Right renal cortex interstitium (tissue), 3 donors: ENCODE measurements at places on chromosomes 7 and 10.

DNA sequence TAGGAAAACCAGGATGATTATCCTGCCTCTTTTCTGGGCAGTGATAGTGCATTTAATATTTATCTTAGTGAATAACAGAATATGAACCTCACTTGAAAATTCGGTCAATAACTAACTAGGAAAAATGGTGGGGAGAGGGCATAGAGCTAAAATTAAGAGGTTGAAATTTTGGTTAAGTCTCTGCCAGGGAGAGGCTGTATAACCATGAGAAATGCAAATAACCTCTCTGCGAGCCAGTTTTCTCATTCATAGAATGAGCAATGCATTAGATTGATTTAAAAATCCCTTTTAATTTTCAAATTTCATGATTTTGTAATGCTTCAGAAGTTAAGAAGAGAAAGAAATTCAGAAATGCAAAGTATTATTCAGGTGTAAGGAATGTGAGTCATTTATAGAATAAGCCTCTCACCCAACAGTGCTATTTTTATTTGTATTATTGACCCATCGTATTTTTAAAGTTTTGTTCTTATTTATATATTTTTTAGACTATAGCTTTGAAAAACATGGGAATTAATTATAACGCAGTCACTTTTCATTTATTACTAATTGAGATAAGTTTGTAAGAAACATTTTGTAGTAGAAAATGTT lies 104.7 kb downstream of the PHF14 start:
- DNase-seq, result no peak

DNA sequence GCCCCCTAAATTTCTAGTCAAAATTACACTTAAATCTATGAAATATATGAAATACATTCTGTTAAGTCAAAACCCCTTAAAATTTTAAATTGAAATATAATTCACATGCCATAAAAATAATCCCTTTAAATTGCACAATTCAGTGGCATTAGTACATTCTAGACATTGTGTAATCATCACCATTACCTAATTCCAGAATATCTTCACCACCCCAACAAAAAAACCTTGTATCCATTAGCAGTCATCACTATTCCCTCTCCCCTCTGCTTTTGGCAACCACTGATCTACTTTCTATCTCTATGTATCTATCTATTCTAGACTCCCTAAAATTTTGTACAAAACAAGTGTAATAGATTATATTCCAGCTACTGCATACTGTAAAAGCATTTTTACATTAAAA lies 261.2 kb downstream of the GLI3 start:
- DNase-seq, result no peak

DNA sequence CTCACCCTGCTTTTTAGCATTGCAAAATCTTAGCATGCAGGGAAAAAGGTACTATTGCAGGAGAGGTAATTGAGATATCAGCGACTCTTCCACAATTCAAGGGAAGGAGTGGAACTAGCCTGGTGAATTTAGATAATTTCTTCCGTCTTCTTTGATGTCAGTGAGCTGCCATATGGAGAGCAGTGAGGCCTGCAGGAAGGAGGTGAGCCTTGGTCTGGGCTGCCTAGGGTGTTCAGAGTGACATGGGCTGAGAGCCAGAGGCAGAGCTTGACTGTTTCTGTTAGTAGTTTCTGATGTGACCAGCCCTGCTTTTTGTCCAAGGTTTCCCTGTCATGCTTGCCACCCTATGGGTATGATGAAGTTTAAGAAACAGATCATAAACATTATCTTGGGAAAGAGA lies 28.6 kb downstream of the KAT6B start:
- DNase-seq, result no peak

- no peak for DNase-seq
Measured at GRCh38 chr7:155222573-155222972, 75.1 kb upstream of the INSIG1 start.

DNA sequence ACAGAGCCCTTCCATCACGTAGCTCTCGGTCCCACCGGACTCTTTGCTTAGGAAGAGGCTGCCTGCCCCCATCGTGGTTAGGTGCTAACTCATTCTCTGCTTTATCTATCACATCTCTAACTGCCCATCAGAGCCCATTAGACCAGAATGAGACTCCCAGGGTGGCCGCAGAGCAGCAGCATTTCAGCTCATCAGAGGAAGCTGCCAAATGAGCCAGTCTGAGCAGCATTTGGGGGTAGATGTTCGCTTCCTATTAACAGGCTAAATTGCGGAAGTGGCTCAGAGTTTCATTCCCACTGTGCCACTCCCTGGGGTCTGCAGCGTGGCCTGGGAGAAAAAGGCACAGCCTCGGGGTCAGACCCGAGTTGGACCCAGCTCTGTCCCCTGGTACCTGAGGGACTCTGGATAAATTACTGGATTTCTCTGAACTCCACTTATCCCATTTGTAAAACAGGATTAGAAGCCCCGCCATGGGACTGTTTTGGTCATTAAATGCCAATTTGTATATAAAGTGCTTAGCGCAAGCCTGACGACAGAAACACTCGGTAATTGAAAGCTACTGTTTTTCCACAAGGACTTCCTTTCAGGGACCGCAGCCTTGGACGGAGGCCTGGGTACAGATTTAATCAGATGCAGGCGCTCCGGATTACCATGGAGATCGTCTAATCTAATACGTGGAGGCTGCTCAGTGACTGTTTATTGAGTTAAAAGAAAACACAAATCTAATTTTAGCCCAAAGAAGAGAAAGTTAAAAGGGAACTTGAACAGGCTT lies 73.8 kb upstream of the PRLHR start:
- DNase-seq, result peak; percentile 33

- no peak for DNase-seq
Measured at GRCh38 chr7:70416347-70416985, 715.5 kb upstream of the GALNT17 start.

DNA sequence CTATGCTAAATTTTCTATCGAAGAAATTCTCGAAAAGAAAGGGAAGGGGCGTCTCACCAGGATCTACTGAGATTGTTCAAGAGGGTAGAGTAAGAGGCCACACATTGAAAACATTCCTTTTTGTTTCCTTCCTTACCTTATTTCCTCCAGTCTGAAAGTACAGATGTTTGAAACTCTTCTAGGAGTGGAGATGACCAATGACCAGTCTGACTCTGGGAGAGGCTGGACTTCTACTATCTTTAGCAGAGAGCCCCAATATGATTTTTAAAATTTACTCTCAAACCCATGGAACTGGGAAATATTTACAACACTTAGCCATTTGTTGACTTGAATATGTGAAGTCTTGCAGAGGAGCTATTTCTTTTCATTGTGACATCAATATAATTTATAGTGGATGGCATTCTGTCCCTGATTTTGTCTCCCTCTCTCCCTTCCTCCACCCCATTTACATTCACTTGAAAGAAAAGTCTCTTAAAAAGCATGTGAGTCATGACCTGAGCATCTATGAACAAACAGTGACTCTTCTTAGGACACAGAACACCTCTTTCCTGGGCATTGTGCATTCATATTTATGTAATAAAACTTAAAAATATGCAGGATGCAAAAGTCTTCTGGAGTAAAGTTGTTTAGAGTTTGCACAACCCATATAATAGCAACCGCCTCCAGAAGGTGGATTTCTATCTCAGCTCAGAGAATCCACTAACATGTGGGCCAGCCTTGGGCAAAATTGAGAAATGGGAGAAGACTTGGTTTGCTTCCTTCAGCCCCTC lies 31.2 kb upstream of the BMPER start:
- no peak for DNase-seq

DNA sequence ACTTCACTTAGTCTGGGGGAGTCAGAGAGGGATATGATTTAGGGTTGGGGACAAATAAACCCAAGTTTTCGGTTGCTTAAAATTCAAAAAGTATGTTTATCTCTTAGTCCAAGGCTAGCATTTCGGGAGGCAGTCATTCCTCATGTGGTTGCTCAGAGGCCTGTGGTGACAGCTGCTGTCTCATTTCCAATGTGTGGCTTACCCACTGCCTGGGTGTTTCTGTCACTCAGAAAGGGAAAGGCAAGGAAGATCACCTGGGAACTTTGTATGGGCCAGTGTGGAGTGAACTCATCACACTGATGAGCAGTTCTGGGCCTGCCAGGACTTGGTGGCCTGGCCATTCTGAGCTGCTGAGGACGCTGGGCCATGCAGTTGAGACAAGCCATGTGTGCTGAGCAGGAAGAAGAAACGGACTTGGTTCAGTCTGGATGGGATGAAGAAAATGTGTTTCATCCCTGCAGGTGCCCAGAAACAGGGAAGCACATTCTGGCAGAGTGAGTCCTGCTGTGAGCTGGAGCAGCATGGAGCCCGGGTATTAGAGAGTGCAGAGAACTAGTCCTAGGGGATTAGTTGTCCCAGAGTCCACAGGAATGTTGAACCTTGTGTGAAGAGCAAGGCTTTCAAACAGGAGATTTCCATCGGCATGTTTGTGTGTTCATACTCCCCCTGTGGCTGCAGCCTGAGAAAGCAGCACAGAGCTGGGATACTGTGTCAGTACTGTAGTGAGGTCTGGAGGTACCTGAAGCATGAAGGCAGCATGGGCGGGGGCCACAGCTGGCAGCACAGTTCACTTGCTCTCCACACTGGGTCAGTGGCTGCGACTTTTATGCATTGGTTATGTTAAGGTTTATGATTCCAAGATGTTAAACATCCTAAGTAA lies 211.1 kb upstream of the IGFBP3 start:
- DNase-seq, result peak; percentile 60

- no peak for DNase-seq
Measured at GRCh38 chr7:44881610-44882009, 3.7 kb downstream of the PURB start.

DNA sequence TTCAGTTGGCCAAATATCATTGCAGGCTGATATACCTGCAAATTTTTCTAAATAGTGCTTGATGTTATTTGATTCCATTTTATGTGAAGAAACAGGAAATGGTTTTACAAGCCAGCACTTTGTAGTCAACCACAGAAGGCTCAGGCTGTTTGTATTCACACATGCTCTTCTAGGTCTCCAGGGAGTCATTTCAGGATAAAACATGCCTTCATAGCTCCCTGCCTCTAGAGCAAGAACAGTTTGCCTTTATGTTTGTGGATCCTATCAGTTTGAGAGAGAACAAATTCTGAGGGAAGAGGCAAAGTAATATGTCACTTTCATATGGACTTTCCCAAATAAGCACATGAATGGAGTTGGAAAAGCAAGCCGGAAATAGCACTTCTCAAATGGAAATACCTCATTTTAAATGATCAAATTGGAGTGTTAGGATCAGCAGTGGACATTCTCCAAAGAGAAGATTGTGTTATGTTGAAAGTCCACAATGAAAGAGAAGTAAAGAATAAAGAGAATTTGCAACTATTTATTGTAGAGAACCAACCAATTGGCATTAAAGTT lies 277.6 kb downstream of the KCND2 start:
- DNase-seq, result no peak

GRCh38 chr7:129780974-129781927 lies 169.7 kb downstream of the NRF1 start:
- DNase-seq, result no peak

- no peak for DNase-seq
Measured at GRCh38 chr10:95467162-95467599, 94.0 kb downstream of the SORBS1 start.
